ENCODE measurements at places on chromosomes 13 and 19. TPM values are rescaled to one million over a fixed set of nuclear protein-coding genes. Genes with fewer than 3 reads are reported as not detected.

Gene CEACAM16
- total RNA-seq: not detected

Gene REEP6
- total RNA-seq: 5.1 TPM

Gene COLGALT1
- 22.8 TPM for total RNA-seq

Gene POU2F2
- 5.5 TPM for total RNA-seq

Gene ZNF443
- total RNA-seq: 12.5 TPM

Gene PTPRH
- 0.69 TPM for total RNA-seq

Gene ZNF541
- 0.23 TPM for total RNA-seq

Gene OR4F17
- not detected for total RNA-seq
